Activated naive CD4-positive, alpha-beta T cell treated with anti-CD3 and anti-CD28 coated beads for 36 hours (primary cell): ENCODE measurements at places on chromosomes 6 and 20. TPM values are rescaled to one million over a fixed set of nuclear protein-coding genes. Genes with fewer than 3 reads are reported as not detected.
A peak's percentile ranks its signal among the peaks of the same experiment; 100 is the strongest.

TUBB2B gene
- total RNA-seq: 0.12 TPM

GRCh38 chr6:90401933-90402830, 105.5 kb upstream of the BACH2 start:
- DNase-seq: peak; percentile 62

DNA sequence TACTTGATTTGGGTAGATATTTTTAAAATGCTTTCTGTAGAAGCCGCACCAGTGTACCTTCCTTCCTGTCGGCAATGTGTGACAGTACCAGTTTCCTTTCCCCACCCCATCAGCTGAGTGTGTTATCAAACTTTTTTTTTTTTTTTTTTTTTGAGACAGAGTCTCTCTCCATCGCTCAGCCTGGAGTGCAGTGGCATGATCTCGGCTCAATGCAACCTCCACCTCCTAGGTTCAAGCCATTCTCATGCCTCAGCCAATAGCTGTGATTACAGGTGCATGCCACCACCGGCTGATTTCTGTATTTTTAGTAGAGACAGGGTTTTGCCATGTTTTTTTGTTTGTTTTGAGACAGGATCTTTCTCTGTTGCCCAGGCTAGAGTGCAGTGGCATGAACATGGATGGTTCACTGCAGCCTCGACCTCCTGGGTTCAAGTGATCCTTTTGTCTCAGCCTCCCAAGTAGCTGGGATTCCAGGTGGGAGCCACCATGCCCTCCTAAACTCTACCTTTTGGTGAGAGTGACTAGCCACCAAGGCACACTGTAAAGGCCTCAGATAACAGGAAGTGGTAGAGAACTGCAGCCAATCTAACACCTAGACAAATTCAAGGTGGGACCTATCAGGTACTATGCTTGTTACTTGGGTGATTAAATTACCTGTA, 26.5 kb upstream of the ZBTB22 start:
- peak; percentile 62 for DNase-seq

GRCh38 chr6:48977573-48977972, 485.5 kb downstream of the MMUT start:
- no peak for DNase-seq

- DNase-seq: no peak
Observed at GRCh38 chr6:151961809-151962208, 154.3 kb downstream of the ESR1 start.

DNA sequence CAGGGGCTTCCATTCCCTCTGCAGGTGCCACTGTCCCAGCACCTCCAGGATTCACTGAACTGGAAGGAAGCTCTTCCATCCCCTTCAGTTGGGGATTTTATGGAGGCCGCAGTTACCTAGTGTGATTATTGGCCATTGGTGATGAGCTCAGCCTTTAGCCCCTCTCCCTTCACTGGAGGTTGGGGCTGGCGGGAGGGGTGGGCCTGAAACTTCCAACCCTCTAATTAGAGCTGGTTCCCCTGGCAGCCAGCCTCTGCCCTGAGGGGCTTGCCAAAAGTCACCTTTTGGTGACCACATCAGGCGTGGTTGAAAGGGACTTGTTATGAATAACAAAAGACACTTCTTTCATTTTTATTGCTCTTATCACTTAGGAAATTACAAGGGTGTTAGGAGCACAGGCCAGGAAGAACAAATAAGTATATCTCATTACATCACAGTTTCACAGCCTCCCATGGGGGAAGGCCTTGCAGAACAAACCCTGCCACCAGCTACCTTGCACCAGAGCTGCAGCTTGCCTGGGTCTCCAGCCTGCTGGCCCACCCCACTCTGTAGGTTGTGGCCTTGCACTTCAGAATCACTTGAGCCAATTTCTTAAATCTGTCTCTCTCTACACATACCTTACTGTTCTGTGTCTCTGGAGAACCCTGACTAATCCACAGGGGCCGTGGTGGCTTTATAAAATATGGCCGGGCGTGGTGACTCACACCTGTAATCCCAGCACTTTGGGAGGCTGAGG, 5.0 kb downstream of the PYGB start:
- peak; percentile 38 for DNase-seq
